Fibroblast of skin of right quadriceps (primary cell): ENCODE measurements at places on chromosomes 7 and 10.
A peak's percentile ranks its signal among the peaks of the same experiment; 100 is the strongest.

GRCh38 chr10:131911451-131911850, 10.6 kb downstream of the PPP2R2D start:
- DNase-seq: no peak

GRCh38 chr10:123257904-123258456, 103.8 kb downstream of the BUB3 start:
- DNase-seq: no peak

- peak; percentile 63 for DNase-seq
Measured at GRCh38 chr10:21527598-21528235, 2.2 kb upstream of the SKIDA1 start.

DNA sequence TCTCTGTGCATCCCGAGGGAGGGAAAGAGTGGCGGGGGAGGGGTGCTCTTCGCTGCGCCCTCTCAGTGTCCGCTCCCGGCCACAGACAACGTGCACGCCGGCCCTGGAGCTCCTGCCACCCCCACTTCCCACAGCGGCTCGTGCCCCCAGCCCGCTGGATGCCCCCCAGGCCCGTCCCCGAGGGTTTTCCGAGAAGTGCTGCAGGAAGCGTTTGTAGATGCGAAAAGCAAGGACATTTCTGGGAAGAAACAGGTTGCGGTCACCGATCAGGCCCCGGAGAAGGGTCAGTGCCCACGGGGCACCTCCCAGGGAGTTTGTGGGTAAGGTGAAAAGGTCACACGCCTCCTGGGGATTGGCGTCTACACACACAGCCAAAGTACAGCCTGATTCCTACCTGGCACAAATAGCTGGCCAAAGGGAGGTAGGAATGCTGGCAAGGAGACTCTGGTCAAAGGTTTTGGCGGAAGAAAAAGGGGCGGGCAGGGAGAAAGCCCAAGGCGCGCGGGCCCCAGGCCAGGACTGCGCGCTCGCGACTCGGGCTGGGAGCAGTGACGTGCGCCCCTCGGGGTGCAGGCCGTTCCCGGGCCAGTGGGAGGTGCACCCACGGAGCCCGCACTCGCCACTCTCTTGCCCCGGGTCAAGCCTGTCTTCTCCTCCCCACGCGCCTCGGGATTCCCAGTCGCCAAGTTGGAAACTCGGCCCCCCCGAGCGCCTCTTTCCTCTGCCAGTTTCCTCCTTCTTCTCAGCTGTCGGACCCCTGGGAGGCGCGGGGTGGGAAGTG, 1.5 kb upstream of the NRP1 start:
- DNase-seq: peak; percentile 63

- no peak for DNase-seq
Measured at GRCh38 chr10:102407425-102408130, 11.0 kb downstream of the PSD start.

GRCh38 chr7:157979636-157980340, 607.8 kb downstream of the PTPRN2 start:
- DNase-seq: no peak

GRCh38 chr10:3330663-3331062, 158.1 kb upstream of the PITRM1 start:
- DNase-seq: peak; percentile 57

DNA sequence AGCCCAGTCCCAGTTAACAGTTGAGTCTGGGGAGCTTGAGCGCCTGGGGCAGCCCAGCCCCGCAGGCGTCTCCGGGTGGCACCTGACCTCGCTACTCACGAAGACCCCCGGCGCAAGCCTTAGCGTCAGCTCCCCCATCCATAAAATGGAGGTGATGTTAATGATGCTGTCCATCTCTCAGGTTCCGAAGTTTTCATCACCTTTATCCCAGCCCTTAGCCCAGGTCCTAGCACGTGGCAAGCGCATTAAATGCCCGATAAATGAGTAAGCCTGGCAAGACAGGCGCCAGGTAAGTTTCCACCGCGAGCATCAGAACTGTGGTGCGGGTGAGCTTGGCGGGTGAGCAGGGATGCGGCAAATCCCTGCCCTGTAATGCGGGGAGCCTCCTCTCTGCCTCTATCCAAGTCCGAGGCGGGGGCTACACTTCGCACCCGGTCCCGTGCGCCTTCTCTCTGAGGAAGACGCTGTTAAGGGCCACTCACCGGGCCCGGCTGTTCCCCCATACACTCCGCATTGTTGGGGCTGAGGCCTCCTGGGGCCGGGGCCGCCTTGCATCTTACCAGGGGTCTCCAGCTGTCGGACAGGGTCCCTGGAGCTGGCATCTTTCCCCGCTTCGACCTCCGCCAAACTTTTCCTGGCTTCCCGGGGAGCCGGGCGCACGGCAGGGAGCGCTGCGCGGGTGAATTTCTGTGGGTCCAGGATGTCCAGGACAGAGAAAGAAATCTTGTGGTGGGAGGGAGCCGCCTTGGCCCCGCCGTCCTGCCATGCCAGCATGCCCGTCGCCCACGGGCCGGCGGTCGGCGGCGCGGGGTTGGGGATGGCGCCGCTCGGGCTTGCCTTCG, 444 bp downstream of the NKX1-2 start:
- DNase-seq: no peak

DNA sequence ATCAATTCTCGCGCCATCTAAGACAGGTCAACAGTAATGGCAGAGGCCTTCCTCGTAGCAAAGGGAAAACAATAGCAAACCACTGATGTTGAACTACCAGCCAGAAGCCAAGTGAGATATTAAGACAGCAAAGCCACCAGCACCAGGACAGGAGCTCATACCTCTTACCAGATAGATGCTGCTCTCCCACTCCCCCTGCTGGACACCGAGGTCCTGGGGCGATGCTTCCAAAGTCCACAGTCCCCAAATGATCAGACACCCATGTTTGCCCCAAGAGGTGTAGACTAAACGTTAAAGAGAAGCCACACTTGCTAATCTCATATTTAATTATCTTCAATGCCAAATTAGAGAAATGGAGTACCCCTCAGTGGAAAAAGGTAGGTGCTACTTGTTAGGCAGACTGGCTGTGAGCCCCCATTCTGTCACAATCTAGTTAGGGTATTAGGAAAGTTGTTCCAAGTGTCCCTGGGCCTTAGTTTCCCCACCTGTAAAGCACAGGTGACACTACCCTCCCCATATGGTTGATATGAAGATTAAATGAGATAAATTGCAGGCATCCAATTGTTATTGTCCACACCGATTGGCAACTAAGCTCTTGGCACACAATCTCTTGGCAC, 39.9 kb downstream of the TOMM7 start:
- peak; percentile 28 for DNase-seq

DNA sequence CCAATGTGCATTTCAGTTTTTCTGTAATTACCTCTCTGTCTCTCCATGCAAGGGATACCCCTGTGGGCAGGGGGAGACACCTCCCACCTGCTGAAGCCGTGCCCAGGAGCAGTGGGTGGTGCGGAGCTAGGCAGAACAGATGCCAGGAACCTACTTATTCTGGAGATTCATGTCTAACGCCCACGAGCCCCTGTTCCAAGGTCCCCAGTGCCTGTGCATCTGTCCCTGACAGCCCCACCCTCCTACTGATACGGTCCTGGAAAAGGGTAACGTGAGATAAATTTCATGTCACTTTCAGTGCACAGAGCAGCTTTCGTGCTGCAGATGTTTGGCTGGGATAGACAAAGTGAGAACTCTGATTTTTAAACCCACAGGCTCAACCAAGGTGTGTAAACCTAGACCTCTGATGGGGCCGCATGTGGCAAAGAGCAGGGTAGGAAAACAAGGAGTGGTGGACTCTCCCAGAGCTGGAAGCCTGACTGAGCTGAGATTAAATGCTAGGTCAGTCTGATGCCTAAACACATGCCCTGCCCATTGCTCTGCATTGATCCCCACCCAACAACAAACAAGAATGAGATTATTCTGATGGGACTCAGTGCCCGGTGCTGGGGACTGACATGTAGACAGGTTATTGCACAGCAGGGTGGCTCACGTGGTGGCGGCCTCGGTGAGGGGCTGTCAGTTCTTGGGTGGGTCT, 123.6 kb upstream of the GDF10 start:
- no peak for DNase-seq

GRCh38 chr10:112532189-112532588, 85.2 kb downstream of the VTI1A start:
- DNase-seq: no peak

DNA sequence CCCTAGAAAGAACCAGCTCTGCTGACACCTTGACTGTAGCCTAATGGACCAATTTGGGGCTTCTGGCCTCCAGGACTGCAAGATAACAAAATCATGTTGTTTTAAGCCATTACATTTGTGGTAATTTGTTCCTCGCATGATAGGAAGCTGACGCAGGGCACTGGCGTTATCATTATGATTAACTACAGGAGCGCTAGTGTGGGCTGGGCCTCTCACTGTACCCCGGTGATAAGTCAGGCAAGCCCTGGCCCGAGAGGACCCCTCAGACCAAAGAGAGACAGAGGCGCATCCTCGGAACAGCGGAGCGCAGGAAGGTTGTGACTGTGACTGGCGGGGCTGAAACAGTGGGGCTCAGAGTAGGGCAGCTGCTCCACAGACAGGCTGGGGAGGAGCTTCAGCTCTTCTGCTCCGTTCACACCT, 150.3 kb upstream of the CHST15 start:
- DNase-seq: no peak

GRCh38 chr10:86958901-86959736, 720 bp downstream of the SNCG start:
- no peak for DNase-seq

GRCh38 chr7:50710441-50711154, 72.1 kb downstream of the GRB10 start:
- DNase-seq: no peak

- no peak for DNase-seq
Measured at GRCh38 chr10:70500812-70501301, 22.3 kb downstream of the PALD1 start.

GRCh38 chr10:61078542-61079275, 134.7 kb upstream of the RHOBTB1 start:
- DNase-seq: peak; percentile 13

DNA sequence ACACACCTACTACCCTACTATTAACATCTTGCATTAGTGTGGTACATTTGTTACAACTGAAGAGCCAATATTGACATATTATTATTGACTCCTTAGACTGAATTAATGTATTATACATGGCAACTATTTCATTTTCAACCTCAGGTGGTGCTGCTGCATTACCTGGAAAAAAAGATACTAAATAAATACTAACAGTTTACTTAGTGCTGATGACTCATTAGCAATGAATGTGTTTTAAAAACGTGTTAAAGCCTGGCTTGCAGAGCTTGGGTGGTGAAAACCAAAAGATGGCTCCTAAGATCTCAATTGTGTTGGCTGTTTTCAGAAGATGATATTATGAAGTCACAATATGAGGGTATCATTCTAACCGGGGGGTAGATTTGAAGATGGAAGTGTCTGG, 34.8 kb downstream of the CFAP43 start:
- no peak for DNase-seq

DNA sequence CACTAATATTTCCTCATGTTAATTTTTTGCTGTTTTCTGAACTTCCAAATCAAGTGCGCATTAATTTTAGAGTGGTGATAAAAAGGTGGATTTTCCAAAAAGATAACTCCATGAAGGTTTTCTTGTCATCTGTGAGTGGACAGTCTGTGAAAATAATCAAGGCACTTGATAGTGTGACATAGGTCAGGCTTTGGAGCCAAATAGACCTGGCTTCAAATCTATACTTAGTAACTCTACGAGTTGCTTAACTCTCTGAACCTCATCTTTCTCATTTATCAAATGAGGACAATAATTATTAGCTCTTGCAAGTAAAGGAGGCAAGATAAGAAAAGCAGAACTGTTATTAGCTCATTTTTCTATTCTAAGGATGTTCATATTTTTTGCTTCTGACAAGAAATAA, 24.7 kb upstream of the MET start:
- DNase-seq: no peak

DNA sequence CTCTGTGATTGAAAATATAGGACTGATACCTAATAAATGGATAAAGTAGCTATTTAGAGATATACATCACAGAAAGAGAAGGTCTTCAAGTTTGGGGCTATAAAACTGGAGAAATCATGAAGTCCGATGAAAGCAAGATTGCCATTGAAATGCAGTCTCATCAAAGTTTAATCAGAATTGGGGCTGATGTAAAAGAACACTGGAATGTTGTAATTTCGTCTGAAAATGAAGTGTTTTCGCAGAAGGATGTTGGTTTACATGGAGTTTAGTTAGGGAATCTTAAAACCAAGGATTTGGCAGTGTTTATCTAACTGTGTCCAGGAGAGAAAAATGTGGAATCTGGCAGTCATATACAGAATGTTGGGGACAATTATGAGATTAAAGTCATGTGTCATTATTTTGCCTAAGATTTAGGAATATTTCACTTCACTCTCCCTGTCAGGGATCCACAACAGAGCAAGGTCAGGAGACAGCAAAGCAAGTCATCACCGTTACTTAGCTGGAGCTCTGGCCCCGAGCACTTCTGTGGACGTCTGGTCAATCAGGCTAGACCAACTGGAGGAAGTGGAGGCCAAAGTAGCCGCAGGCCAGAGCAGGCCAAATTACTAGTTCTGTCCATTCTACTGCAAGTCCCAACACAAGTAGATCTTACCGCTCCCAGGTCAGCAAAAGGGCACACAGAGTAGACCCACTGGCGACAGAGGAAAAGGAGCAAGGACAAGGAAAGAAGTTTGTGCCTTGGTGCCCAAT, 37.0 kb downstream of the EPDR1 start:
- DNase-seq: no peak

DNA sequence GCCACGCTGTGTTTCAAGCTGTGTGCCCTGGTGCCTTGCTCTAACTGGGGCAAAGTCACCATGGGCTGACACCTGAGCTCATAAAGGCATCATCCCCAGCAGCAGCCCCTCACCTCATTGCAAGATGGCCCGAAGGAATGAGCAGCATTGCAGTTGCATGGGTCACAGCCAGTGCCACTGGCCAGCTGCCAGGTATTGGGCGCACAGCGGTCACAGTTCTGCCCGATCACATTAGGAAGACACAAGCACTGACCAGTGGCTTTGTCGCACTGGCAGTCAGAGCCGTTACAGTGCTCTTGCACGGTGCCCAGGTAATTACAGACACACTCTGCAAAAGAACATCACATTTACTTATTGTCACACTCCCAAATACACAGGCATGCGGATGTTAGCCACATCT, 51.1 kb downstream of the LAMB1 start:
- no peak for DNase-seq

GRCh38 chr10:133528845-133529575, 1.8 kb downstream of the CYP2E1 start:
- DNase-seq: no peak
